ENCODE measurements at places on chromosomes 4 and X.

DNA sequence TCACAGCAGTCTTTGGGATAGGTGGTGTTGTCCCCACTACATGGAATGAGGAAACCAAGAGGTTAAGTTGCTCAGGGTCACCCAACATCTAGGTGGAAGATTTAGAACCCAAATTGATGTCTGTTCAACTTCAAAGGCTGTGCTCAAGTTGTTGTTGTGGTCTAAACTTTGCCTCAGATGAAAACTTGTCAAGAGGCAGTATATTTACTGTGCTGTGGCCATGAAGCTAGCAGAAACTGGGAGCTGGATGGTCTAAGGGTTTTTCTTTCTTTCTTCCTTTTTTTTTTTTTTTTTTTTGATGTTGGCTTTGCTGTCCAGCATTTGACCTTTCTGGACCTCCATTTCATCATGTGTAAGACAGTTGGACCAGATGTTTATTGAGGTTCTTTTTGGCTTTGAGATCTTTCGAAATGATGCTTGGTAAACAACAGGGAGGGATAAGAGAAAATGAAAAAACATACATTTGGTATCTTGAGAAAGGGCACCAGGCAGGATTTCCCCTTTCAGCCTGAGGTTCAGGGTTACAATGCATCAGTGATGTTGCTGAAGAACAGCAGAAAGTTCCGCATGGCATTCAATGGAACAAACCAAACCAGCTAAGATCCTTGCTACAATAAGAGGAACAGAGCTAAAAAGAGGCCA is 166.2 kb upstream of the RPS6KA3 start:
- no peak for DNase-seq

- DNase-seq = no peak
Measured at GRCh38 chrX:119231936-119232445, 4.1 kb upstream of the PGRMC1 start.

DNA sequence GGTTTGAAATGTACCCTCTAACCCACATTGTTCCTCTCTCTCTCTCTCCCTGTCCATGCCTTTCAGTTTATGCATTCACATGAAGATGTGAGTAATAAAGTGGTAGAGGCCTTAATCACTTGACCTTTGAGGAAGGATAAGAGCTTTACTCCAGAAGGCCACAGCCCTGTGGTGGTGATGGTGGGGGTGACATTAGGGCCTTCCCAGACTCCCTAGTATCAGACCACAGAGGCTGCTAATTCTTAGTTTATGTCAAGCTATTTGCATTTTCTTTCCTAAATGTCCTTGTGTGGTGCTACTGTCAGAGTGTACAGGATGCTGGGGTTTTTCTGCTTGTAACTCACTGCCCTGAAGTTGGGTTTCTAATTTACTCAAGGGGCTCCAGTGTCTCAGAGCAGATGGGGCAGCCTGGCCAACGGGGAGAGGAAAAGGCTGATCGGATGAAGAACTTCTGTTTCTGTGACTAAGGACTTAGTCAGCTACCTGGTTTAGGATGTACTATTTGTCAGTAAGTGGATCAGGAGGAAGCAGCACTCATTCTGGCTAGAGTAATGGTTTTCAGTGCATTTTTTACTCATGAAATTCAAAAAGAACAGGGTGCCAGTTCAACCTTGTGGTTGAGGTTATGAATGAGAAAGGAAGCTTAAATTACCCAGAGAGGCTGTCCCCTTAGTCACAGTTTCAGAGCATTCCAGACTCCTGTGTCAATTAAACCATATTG is 509.6 kb upstream of the DIPK2B start:
- peak; percentile 62 for DNase-seq

- DNase-seq = no peak
Measured at GRCh38 chr4:107625391-107625902, 94.6 kb downstream of the PAPSS1 start.
